Omental fat pad (tissue), 4 donors: ENCODE measurements at places on chromosomes 11 and 22. TPM values are rescaled to one million over a fixed set of nuclear protein-coding genes. Genes with fewer than 3 reads are reported as not detected.

GRCh38 chr11:128294671-128295050 lies 292.7 kb downstream of the ETS1 start:
- no peak for DNase-seq

GRCh38 chr11:4680341-4680740 lies 17.3 kb downstream of the OR51E2 start:
- no peak for DNase-seq

GRCh38 chr11:121431820-121432526 lies 20.1 kb upstream of the SORL1 start:
- DNase-seq, result no peak

DNA sequence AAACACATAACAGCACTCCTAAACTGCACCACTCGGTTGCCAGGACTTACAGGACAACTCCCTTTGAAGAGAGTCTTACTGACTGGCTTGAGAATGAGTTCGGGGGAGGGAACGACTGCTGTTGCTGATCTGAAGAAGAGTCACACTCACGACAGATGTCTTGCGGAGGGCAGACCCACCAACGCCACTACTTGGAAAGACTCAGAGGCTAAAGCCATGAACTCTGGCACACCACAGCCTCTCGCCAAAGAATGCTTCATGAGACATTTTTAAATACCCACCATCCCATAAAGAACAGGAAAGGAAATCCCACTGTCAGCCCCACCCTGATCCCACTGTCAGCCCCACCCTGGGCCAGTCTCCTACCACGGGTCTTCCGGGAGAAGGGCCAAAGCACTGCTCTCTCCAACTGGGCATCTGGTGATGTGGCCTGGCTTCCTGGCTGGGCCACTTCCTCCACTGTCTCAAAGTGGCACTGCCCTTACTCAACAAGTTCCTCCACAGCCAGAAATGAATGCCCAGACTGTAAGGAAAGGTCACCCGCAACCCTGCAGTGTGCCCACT lies 73.6 kb downstream of the MICAL3 start:
- no peak for DNase-seq

GRCh38 chr22:46688949-46689348 lies 49.1 kb downstream of the CERK start:
- no peak for DNase-seq

ARHGAP8 gene
- total RNA-seq, result not detected
